ENCODE measurements at places on chromosomes 6 and 20. TPM values are rescaled to one million over a fixed set of nuclear protein-coding genes. Genes with fewer than 3 reads are reported as not detected.

Gene TMEM30A
- total RNA-seq = 55.2 TPM

Gene GHRH
- total RNA-seq = 4.2 TPM

Gene ZNF391
- 2.6 TPM for total RNA-seq

Gene ERVFRD-1
- 0.09 TPM for total RNA-seq

Gene SAMD5
- total RNA-seq = 2.1 TPM

DNA sequence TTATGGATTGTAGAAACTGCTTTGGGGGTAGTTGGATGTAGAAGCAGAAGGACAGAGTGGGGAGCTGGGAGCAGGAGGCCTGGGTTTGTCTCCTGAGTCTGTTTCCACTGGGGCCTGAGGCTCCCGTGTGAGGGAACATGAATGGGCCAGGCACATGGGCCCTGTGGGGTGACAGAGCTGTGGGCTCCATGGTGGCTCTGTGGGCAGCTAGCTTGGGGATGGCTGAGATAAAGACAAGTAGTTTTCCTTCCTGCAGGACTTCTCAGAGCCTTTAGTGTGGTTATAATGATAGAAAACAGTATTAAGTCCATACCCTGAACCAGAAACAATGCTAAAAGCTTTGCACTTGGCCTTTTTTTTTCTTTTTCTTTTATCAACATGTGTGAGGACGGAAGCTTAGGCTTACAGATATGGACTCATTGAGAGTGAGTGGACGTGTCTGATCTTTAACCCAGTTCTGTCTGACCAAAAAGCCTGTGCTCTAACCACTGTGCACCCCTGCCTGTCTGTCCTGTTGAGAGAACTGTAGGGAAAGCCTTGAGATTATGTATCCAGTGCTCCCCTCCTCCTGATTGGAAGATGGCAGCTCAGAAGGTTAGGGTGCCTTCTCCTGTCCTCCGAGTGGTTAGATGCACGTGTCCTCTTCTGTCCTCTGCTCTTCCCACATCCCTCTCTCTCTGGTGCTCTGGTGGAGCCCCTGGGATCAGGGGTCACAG is 98.3 kb downstream of the CDH26 start:
- no peak for DNase-seq

DNA sequence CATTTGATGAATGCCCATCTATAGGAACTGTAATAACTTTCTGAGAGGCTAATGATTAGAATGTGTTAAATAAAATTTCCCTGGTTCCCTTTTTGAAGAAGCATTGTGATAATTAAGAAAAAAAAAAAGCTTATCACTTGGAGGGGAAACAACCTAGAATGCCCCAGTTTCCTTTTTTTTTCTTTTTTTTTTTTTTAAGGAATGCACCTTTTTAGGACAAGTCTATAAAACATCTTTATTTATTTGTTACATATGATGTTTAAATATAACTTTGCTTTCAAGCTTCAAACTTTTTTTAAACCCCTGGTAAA is 7.3 kb upstream of the MRPS10 start:
- DNase-seq = no peak

- DNase-seq = no peak
Observed at GRCh38 chr6:68559716-68560115, 75.4 kb upstream of the ADGRB3 start.

DNA sequence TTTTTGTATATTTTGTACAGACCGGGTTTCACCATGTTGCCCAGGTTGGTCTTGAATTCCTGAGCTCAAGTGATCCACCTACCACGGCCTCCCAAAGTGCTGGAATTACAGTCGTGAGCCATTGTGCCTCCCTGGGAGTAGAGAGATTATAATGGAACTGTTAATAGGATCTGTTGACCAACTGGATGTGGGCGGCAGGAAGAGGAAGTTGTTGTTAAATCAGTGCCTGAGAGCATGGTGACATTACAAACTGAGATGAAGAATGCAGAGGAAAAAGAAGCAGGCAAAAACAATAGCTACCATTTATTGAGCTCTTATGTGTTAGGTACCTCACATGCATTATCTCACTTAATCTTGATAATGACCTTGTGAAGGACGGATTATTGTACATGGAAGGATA is 9.2 kb upstream of the L3MBTL3 start:
- DNase-seq = no peak

- DNase-seq = no peak
Observed at GRCh38 chr6:130307752-130308361, 58.0 kb upstream of the TMEM200A start.

- DNase-seq = no peak
Observed at GRCh38 chr6:100344321-100344720, 120.4 kb downstream of the SIM1 start.

DNA sequence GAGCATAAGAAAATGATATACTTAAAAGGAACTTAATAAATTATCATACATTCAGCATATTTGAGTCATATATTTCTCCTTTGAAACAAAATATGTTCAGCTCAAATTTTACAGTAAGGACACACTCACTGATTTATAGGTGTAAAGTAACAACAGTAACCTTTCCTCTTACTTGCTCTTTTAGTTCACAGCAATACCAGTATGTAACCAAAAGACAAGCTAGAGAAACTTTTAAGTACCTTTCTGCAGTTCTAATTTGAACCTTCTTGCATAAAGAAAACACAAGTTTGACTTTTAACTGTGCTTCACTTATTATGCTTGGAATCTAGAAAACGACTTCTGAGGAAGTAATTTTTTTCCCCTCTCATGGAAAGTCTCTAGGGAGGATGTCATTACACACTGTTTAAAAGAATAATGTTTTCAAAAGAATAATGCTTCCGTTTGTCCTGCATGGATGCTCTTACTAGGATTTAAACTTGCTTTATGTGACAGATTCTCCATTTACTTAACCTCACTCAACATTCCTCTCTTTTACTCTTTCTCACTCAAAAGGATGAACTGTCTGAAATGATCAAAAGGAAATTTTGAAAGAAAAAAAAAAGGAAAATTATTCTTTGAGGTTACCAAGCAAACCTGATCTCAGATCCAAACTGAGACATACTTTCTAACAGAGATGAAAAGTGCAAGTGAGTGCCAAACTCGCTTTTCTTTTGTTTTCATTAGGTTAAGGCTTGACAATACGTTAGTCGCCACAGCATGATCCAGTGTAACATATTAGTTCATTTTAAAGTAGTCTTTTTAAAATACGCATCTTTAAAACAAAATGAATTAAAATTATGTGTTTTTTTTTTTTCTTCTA is 22.4 kb upstream of the CALHM6 start:
- no peak for DNase-seq

GRCh38 chr6:33428224-33428965 is 8.5 kb downstream of the SYNGAP1 start:
- no peak for DNase-seq

DNA sequence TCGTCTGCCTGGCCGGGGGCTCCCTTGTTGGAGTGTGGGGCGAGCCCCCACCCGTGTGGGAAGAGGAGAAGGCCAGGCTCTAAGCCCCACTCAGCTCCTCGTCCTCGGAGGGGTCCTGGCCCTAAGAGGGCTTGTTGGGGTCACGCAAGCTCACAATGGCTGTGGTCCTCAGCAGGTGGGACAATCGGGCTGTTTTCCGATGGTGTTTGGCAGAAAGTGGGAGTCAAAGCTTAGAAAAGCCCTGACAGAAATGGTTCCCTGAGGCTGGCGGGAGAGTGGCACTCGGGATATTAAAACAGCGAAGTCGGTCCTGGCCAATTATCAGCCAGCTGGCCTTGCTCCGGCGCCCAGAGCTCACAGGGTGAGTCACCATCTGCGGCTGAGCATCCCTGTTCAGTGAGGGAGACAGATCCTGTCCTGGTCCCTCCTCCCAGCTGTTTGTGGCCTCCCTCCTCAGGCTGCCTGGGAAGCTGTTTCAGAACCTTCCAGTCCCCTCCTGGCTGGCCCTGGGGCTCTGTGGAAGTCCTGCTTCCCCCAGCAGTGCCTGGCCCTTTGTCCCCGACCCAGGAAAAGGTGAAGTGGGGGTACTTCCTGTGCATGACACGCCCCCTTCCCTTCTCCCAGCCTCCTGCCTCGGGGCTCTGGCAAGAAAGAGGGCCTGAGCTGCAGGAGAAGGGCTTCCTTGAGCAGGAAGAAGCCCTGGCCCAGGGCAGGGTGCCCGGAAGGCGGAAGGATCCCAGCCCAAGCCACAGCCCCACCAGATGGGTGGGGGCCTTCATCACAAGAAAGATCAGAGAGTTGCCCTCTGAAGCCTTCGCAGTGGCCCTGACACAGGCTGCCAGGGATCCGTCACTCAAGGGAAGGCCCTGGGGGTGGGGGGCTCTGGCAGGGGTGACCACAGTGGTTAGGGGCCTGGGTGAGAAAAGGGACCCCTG is 53.6 kb upstream of the BHLHE23 start:
- DNase-seq = peak; percentile 14

DNA sequence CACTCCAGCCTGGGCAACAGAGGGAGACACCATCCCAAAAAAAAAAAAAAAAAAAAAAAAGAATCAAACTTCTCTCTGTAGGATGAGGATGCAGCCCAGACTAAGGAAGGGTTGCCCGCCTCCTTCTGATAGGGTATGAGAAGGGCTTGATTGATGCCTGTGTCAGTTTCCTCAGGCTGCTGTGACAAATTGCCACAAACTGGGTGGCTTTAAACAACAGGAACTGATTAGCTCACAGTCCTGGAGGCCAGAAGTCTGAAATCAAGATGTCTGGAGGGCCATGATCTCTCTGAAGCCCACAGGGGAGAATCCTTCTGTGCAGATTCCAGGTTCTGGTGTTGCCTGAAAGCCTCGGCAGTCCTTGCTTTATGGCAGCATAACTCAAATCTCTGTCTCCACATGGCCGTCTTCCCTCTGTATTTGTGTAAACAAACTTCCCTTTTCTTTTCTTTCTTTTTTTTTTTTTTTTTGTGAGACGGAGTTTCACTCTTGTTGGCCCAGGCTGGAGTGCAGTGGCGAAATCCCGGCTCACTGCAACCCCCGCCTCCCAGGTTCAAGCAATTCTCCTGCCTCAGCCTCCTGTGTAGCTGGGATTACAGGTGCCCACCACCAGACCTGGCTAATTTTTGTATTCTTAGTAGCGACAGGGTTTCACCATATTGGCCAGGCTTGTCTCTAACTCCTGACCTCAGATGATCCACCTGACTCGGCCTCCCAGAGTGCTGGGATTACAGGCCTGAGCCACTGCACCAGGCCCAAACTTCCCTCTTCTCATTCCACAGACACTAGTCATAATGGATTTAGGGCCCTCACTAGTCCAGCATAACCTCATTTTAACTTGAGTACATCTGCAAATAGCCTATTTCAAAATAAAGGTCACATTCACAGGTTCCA is 11.2 kb upstream of the CDK19 start:
- DNase-seq = no peak

DNA sequence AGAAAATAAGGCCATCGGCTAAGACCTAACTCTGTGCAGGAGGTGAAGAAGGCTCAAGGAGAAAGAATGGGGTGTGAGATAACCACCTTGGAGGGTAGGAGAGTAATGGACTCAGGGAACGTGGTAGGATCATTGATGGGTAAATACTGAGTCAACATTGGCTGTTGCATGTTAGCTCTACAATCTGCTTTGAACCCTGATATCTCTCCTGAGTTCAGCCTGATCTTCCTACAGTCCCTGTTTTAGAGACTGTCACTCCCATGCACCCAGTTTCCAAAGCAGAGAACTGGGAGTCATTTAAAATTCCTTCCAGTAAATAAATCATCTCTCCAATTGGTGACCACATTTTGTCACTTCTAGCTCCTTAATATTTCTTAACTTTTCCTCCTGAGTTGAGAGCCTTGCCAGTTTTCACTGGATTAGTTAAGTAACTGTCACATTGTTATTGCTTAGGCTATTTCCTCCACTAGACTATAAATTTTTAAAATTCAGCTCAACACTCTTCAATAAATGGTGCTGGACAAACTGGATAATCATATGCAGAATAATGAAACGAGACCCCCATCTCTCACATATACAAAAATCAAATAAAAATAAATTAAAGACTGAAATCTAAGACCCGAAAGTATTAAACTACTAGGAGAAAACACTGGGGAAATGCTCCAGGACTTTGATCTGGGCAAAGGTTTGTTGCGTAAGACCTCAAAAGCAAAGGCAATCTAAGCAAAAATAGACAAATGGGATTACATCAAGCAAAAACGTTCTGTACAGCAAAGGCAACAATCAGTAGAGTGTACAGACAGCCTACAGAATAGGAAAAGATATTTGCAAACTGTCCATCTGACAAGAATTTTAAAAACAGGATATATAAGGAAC is 138.9 kb upstream of the TMEM170B start:
- no peak for DNase-seq

- DNase-seq = no peak
Observed at GRCh38 chr6:168160506-168161370, 81.7 kb upstream of the FRMD1 start.

GRCh38 chr6:108355120-108355519 is 60.3 kb downstream of the AFG1L start:
- no peak for DNase-seq

- DNase-seq = no peak
Observed at GRCh38 chr6:158543606-158544185, 16.2 kb upstream of the TMEM181 start.

DNA sequence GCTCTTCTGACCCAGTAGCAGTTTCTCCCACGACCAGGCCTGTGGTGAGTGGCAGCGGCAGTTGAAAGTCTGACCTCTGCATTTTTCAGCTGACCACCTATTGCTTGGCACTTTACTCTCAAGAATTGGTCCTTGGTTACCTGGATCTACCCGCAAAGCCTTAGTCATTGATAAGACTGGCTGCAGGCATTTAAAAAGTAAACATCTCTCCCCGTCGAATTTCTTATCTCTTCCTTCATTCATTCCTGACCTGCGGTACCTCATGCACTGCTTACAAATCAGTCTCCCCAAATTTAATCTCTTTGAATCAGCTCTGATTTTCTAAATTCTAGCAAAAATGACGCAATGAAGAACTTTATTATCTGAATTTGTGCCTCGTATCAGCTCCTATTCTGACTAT is 26.1 kb upstream of the IPCEF1 start:
- no peak for DNase-seq

All from left cardiac atrium (tissue), 4 donors.